ENCODE measurements at places on chromosomes 7 and 10. TPM values are rescaled to one million over a fixed set of nuclear protein-coding genes. Genes with fewer than 3 reads are reported as not detected.
A peak's percentile ranks its signal among the peaks of the same experiment; 100 is the strongest.

DNA sequence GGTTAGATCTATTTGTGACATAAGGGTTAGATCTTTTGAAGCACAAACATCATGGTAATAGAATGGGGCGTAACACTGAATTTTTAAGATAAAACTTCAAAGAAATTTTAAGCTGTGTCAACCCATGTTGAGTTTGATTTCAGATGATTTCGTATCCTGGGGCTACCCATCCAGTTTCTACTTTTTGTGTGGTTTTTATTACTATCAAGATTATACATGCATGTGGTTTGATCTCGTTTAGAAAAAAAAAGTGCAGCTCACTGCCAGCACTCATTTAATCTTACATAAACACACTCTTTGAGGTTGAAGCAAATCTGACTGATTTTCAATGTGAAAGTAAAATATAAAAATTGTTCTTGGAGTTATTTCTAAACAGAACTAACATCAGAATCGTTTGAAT, 140.8 kb upstream of the GRB10 start:
- DNase-seq: no peak
- no peaks in the 10 kb centered on the region for H3K27me3 ChIP-seq
- no peak overlapping the region for H3K27ac ChIP-seq
- H3K4me1 ChIP-seq: no peaks in the 10 kb centered on the region
- H3K36me3 ChIP-seq: no peaks in the 10 kb centered on the region

GOLGA7B gene
- total RNA-seq: 0.23 TPM

GRCh38 chr7:158321056-158321700, 266.4 kb downstream of the PTPRN2 start:
- H3K27ac ChIP-seq: no peak overlapping the region
- H3K27me3 ChIP-seq: peaks cover 2% of the 10 kb centered on the region

DNA sequence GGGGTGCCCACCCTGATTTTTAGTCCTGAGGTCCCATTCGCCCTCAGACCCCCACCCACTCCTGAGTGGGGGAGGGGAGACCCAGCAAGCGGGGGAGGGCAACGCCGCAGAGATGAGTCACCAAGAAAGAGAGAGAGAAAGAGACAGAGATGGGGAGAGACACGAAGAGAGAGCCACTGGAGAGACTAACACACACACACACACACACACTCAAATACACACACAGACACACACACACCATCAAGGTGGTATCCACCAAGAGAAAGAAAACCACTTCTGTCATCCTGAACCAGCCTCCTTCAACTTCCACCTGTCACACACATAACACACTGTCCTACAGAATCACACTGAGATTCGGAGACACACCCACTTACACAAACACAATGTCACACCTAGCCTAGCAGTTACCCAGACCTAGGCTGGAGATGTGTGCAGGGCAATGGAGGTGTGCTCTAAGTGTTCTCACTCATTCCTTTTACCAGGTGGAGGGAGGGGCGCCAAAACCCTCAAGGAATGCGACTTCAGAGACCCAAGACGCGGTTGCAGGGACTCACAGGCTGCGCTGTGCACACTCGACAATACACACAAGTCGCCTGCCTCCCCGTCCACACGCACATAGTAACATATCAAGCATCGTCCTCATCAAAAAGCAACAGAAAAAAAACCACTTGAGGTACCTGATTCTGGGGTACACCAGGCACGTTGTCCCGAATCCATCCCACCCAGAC, 3.9 kb upstream of the VGF start:
- no peak overlapping the region for H3K4me3 ChIP-seq
- peaks cover 89% of the 10 kb centered on the region for H3K27me3 ChIP-seq

GRCh38 chr7:141042222-141043193, 27.8 kb upstream of the MRPS33 start:
- no peak overlapping the region for H3K27ac ChIP-seq
- H3K4me1 ChIP-seq: no peaks in the 10 kb centered on the region
- DNase-seq: no peak
- H3K4me3 ChIP-seq: no peak overlapping the region
- H3K27me3 ChIP-seq: no peaks in the 10 kb centered on the region
- H3K36me3 ChIP-seq: no peaks in the 10 kb centered on the region

DNA sequence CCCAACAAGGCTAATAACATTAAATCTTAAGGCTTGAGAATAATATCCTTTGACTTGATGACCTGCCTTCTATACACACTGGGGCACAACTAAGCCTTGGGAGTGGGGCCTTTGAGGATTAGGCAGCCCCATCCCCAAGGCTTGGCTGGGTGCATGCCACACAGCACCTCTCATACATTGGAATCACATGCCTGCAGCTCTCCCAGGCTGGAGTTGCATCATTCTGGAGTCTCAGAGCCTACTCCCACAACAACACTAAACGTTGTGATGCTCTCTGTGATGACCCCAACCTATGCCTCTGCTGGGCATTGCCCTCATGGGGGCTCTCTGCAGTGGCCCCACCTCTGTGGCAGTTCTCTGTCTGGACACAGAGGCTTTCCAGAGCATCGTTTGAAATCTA, 31.9 kb upstream of the SGCE start:
- no peaks in the 10 kb centered on the region for H3K27me3 ChIP-seq
- H3K27ac ChIP-seq: no peak overlapping the region

ST8SIA6 gene
- 22.0 TPM for total RNA-seq

ITPRID1 gene
- total RNA-seq: 2.4 TPM

FAM221A gene
- total RNA-seq: 12.8 TPM

DNA sequence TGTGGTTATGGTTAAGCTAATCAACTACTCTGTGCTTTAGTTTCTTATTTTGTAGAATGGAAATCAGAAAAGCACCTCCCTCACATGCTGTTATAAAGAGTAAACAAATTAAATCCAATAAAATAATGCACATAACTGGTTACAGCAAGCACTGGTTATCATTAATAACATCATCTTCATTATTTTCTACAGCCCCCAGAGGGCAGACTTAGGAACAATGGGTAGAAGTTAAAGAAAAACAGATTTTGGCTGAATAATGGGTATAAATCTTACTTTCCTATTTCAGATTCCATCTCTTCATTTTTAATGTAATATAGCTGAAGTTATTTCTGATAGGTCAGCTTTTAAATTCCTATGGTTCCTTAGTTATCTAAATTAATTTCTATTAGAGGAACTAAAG, 126.5 kb downstream of the DOCK4 start:
- H3K36me3 ChIP-seq: no peaks in the 10 kb centered on the region
- H3K27me3 ChIP-seq: no peaks in the 10 kb centered on the region
- no peak for DNase-seq

DNA sequence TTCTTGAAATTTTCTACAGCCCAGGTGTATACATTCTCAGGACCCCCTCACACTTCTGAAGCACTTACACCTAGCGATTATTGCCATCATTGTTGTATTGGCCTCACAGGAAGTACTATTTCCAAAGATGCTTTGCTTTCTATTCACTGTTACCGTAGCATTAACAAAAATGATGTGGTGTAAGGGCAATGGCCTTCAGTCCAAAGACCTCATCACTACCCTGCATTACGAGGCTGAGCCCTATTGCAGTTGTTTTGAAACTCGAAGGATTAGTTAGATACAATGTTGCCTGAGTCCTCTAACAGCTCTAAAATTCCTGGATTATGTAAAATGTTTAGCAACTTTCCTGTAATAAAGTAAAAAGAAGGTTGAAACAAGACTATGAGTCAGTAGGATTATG, 2.9 kb downstream of the NRCAM start:
- no peak for DNase-seq
- no peak overlapping the region for H3K4me3 ChIP-seq
- no peak overlapping the region for H3K27ac ChIP-seq
- H3K36me3 ChIP-seq: no peaks in the 10 kb centered on the region
- peaks cover 10% of the 10 kb centered on the region for H3K4me1 ChIP-seq
- peaks cover 35% of the 10 kb centered on the region for H3K27me3 ChIP-seq

GRCh38 chr7:6170571-6171531, 101.6 kb downstream of the CYTH3 start:
- H3K4me1 ChIP-seq: peaks cover 12% of the 10 kb centered on the region
- no peak for DNase-seq
- H3K27ac ChIP-seq: no peak overlapping the region
- no peak overlapping the region for H3K4me3 ChIP-seq
- H3K36me3 ChIP-seq: peaks cover 4% of the 10 kb centered on the region

MMP21 gene
- total RNA-seq: 0.21 TPM

DNA sequence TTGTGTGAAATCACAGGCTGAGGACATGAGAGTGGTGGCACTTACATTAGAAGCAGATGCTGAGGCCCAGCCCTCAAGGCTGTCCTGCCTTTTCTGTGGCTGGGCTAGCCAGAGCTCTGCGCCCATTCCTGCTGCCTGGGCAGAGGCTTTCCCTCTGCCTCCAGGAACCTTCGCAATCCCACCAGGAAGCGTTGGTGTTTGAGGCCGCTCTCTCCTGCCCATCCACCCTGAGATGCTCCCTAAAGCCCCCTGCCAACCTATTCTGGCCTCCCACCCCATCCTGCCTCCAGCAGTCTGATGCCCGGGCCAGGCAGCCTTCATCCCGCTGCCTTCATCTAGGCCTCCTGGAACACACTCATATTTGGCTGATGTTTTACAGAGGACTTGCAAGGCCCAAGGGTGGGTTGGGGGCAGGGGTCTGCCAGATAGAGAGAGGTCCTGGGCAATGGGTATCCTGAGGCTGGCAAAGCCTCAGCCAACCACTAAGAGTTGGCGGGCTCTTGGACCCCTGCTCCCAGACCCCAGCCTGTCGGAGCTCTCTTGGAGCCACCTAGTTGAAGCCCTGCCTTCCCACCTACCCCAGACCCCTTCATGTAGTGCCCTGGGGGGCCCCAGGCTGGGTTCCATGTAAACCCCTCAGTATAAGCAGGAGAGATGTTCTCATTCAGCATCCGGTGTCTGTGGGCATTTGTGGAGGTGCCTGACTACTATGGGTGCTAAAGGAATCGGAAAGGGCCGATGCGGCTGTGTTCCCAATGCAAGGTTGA, 32.7 kb downstream of the LDB3 start:
- no peak overlapping the region for H3K27ac ChIP-seq
- H3K4me3 ChIP-seq: no peak overlapping the region
- no peaks in the 10 kb centered on the region for H3K4me1 ChIP-seq
- no peaks in the 10 kb centered on the region for H3K27me3 ChIP-seq
- no peaks in the 10 kb centered on the region for H3K36me3 ChIP-seq

DNA sequence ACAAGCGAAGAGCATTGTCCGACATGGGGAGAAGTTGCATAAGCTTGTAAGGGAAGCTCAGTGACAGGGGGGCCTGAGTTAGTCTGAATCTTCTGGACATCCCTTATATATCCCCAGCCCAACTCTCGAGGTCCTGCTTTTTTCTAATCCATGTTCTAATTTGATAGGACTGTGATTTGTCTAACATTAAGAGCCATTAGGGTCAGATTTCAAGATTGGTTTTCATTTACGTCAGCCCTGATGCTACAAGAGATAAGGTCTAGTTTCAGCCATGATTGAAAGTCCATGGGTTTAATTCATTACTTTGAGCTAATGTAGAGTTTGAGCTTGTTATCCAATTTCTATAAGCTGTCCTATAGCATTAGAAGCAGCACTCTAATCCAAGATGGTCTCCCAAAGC, 20.3 kb downstream of the TLX1 start:
- peaks cover 58% of the 10 kb centered on the region for H3K27me3 ChIP-seq
- H3K36me3 ChIP-seq: no peaks in the 10 kb centered on the region
- DNase-seq: no peak
- no peaks in the 10 kb centered on the region for H3K4me1 ChIP-seq
- H3K4me3 ChIP-seq: no peak overlapping the region

DNA sequence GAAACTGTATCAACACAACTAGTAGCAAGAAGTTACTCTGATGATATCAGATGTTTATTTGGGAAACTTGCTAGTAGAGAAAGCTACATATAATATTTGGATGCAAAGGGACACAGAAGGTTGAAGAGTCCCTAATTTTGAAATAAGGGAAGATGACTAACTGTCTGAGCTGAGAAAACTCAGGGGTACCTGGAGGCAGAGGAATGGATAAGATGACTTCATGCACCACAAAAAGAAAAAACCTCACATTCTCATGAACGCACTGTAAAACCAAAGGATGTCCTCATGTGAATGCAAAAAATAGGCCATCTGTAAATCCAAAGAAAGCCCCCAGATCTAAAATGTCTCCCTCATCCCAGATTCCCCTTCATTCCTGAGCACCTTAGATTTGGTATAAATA, 29.3 kb downstream of the PRSS2 start:
- H3K4me3 ChIP-seq: no peak overlapping the region
- H3K27me3 ChIP-seq: no peaks in the 10 kb centered on the region
- H3K36me3 ChIP-seq: no peaks in the 10 kb centered on the region

METTL27 gene
- 22.1 TPM for total RNA-seq

NXPH1 gene
- total RNA-seq: 0.09 TPM

FKBP9 gene
- total RNA-seq: 118 TPM

DNA sequence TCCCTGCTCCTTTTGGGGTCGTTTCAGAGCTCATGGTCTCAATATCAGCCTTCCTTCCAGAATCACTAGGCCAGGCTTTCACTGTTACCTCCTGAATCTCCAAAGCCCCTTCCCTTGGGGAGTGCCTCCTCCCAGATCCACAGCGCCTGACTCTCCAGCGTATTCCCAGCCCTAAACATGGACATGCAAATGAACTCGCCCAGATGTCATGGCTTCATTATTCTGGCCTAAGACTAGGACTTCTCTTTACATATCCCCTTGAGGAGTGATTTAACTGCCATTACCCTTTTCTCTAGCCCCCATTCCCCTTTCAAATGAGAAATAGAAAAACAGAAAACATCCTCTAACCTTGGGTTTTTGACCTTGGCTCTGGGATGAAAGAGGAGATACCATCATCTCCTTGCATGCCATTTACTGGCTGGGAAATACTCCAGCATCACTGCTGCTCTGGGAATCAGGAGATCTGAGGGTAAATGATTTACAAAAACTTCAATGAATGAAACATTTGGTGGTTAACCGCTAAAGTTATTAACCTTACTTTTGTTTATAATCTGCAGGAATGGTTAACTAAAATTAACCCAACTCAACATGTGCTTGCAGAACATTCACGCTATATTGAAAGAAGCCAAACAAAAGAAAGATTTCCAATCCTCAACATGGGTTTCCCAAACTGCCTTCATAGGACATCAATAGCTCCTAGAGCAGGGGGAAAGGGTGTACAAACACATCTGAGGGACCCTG, 37.0 kb downstream of the FAM171A1 start:
- DNase-seq: peak; percentile 71
- no peaks in the 10 kb centered on the region for H3K27me3 ChIP-seq
- H3K4me3 ChIP-seq: no peak overlapping the region
- H3K4me1 ChIP-seq: no peaks in the 10 kb centered on the region

CHCHD3 gene
- total RNA-seq: 52.1 TPM

DNA sequence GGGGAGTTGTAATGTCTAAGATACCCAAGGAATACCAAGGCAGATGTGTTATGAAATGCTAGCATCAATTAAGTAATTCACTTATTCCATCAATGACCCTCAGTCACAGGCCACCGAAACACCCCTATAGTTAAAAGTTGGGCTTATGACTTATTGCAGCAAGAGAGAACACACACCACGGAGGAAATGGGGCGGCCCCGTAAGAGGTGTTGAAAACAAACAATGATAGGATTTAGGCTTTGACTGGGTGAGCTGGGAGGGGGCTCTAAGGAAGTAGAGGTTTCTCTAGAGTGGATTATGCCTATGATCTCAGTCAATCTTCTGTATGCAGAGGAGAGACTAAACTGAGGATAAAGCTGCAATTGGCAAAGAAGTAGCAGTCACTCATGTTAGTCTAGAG, 45.4 kb upstream of the PRKCQ start:
- DNase-seq: no peak
- no peaks in the 10 kb centered on the region for H3K4me1 ChIP-seq
- no peak overlapping the region for H3K4me3 ChIP-seq
- H3K36me3 ChIP-seq: no peaks in the 10 kb centered on the region
- no peak overlapping the region for H3K27ac ChIP-seq
